ENCODE measurements at places on chromosomes 12 and 14.

GRCh38 chr12:101968770-101969169, 91.4 kb downstream of the DRAM1 start:
- DNase-seq, result no peak

GRCh38 chr14:69693145-69693544, 73.8 kb upstream of the SRSF5 start:
- peak; percentile 64 for DNase-seq

DNA sequence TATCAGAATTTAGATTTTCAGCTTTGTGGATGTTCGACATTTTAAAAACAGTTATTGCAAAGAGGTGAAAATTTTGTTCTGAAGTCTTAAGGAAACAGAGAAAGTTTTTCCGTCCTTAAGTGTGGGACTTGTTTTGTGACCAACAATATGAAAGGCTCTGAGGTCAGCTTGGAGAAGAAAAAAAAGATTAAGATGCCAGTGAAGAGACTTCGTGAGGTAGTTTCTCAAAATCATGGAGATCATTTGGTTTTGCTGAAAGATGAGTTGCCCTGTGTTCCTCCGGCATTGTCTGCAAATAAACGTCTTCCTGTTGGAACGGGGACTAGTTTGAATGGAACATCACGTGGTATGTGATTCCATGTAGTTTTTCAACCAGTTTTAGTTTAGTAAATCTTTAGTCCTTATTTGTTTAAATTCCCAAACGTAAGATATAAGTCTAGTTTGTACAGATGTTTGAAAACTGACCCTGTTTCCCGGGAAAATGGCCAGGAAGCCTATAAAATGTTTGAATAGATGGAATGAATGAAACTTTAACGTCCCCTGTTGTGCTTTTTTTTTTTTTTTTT, 682 bp downstream of the KIAA0586 start:
- DNase-seq, result peak; percentile 83

DNA sequence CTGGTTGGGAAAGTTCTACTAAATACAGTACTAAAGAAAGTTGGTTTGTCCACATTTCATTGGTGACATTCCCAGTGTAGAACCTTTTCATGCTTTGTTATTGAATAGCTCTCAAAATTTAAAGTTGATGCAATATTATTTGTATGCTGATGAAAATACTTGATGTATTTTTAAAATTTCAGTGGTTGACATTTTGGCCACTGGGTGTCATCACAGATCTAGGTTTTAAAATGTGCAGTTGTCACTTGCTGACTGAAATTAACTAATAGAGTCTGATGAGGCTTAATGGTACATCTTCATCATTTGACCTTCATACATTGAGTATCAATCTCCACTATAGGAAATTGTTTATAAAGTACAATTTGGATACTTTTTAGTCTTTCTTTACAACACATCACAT, 37.1 kb downstream of the CMAS start:
- peak; percentile 74 for DNase-seq

GRCh38 chr12:116620492-116621191, 61.5 kb downstream of the MAP1LC3B2 start:
- no peak for DNase-seq

DNA sequence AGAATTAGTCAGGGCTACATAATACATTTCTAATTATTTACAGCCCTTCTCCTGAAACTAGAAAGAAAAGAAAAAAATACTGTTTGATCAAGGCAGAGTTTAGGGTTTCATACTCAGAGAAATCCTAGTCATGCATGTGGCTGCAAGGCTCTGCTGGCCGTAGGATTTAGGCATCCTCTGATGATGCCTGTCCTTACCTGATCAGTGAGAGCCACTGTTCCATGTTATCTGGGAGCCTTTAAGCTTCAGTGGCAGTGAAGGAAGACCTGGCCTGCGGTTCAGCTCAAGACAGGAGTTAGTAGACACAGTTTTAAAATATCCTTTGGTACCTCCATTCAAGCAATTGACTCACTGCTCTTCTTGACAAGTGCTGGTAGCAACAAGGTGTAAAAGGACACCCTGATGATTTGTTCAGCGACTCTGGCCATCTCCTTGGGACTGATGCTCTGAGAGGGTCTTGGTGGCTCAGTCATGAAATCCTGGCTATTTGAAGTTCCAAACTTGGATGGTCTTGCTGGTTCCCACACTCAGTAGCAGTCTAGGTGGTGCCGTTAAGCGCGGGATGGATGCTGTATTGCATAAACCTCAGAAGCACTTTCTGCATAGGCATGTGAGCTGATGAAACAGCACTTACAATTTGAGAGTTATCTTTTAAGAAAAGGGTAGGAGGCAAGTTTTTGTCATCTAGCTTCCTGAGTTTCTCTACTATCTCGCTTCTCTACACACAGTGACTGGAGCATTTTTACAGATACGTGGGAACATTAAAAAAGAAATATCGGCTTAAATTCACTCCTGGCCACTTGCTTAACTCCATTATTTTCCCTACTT, 162.0 kb downstream of the SAMD4A start:
- DNase-seq, result no peak

DNA sequence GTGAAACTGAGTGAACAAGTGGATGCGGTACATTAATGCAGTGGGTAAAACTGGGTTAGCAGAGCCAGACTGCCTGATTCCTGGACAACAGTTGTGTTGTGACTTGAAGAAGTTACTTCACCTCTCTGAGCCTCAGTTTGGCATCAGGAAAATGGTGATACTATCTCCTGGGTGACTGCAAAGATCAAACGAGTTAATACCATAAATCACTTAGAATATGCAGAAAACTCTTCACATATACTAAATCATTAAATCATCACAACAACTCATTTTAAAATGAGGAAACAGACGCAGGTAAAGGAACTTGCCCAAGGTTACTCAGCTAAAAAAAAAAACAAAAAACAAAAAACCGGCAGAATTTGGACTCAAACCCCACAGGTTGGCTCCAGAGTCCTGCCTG, 811 bp downstream of the MTERF2 start:
- no peak for DNase-seq

DNA sequence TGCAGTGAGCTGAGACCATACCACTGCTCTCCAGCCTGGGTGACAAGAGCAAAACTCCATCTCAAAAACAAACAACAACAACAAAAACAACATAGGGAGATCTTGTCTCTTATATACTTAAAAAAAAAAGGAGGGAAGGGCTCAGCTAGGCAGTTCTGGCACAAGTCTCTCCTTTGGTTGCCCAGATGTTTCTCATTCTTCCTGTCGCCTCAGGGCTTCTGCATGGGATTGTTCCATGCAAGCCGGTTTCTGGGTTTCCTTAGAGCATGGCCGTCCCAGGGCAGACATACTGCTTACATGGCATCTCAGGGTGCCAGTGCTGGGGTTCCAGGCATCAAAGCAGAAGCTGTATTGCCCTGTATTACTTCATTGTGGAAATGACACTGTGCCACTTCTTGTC, 5.2 kb upstream of the SLC8B1 start:
- no peak for DNase-seq

GRCh38 chr12:66048835-66049537, 81.6 kb downstream of the LLPH start:
- DNase-seq, result no peak

DNA sequence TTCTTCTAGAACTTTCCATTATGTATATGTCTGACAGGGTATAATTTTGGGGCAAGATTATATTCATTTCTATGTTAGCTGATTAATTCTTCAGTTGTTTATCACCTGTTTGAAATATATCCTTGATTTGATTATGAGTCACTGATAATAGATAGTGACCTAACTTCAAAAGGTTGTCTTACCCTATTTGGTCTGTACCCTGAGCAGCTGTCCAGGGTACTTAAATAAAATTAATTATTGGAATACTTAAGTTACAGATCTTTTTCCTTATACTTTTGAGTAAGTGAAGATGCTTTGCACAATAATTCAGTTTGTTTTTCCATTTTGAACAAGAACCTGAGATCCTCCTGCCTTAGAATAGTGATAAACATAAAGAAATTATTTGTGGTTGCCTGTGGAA, 13.2 kb upstream of the NPAS3 start:
- no peak for DNase-seq

- DNase-seq, result no peak
Measured at GRCh38 chr12:66596199-66596598, 82.7 kb downstream of the GRIP1 start.

- no peak for DNase-seq
Measured at GRCh38 chr14:62654641-62655040, 390.6 kb downstream of the KCNH5 start.

GRCh38 chr14:105378199-105378598, 20.1 kb upstream of the TEX22 start:
- DNase-seq, result peak; percentile 76

- DNase-seq, result peak; percentile 94
Measured at GRCh38 chr12:8493084-8493483, 20.2 kb upstream of the CLEC4D start.

DNA sequence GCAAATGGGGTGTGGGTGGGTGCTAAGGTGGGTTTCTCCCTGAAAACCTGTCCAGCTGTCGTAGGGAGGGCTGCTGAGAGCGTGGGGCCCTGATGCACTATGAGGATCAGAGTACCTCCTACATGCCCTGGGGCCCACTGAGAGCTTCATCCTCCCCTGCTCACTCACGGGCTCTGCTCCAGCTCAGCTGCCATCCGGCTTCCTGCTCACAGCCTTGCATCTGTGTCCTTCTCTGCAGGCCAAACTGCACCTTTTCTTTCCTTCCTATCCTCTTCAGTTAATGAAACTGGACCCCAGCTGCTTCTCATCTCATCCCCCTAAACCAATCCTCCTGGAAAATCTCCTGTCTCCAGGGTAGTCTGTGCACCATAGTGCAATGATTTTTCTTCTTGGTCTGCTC, 22.2 kb upstream of the GPRC5D start:
- DNase-seq, result no peak

- DNase-seq, result peak; percentile 89
Measured at GRCh38 chr12:92784797-92785562, 82.2 kb downstream of the PLEKHG7 start.

DNA sequence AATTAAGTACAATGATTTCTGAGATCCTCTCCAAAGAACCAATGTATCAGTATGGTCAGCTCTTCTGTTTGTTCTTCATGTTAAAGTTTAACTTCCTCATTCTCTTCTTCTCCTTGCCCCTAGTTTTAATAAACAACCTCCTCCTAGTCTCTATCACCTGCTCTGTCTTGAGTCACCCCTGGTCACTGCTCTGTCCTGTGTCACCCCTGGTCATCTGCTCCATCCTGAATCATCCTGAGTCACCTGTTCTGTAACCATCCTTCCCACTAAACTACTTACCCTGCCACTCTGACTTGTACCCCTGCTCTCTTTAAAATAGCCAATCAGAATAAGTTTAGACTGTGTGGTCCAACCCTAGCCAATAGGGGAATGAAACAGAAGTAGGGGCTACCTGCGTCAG, 100.5 kb downstream of the ALG10B start:
- no peak for DNase-seq

DNA sequence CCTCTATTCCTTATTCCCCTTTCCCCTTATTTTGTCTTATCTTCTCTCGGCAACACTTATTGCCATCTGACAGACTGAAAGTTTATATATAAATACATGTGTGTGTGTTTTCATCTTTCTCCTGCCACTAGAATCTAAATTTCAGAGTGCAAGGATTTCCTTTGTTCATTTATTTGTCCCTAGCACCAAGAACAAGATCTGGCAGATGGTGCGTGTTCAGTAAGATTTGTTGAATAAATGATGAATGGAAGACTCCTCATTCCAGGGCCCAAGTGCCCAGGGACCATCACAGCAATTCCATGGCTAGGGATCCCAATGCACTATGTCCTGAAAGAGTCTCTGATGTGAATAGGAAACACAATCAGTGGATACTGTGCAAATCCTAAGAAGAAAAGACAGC, 97.9 kb upstream of the EEA1 start:
- no peak for DNase-seq

DNA sequence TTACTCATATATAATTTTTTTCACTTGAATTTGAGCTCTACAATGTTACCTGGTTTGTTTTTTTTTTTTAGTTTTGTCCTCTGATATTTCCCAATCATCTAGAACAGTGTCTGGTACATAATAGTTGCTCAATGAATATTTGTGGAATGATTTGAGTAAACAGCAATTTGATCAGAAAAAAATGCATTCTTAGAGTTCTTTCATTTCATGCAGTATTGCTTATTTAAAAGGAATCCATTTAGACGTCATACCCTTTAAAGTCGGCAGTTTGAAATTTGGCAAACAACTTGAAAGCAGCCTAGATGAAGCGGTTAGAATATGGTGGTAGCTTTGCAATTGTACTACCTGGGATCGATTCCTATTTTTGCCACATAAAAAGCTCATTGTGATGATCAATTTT, 140.0 kb downstream of the PDE3A start:
- DNase-seq, result no peak

DNA sequence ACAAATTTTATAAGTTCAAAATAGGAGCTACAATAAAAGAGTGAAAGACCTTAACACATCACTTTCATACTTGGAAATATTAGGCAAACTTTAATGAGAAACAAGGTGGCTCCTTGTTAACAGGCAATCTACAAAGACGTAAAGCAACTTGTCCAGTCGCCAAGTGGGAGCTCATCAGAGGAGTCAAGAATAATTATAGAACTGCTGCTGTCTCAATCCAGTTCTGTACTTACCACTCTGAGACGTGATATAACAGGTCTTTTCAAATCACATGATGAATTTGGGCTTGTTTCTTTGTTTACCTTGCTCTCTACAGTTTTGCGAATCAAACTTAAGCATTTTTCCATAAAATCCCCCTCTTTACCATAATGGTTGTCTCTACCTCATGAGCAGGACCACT, 3.6 kb downstream of the YBX3 start:
- no peak for DNase-seq

- no peak for DNase-seq
Measured at GRCh38 chr14:96089401-96089800, 50.2 kb downstream of the C14orf132 start.

DNA sequence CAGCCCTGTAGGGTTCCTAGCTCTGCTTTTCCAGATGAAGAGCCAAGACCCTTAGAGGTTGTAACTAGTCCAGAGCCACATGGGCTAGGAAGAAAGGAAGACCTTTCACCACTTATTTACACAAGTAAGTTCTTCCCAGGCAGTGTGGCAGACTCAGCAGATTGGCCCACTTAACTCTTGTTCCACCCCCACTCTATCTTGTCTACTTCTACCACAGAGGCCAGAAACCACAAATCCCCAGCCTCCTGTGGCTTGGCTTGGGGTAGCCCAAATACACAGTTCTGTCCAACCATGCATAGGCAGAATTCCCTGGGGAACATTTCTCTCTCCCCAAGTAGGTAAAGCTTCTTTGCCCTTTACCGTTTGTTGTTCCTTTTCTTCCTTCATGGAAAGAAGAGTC, 383.5 kb downstream of the RGS6 start:
- peak; percentile 12 for DNase-seq

DNA sequence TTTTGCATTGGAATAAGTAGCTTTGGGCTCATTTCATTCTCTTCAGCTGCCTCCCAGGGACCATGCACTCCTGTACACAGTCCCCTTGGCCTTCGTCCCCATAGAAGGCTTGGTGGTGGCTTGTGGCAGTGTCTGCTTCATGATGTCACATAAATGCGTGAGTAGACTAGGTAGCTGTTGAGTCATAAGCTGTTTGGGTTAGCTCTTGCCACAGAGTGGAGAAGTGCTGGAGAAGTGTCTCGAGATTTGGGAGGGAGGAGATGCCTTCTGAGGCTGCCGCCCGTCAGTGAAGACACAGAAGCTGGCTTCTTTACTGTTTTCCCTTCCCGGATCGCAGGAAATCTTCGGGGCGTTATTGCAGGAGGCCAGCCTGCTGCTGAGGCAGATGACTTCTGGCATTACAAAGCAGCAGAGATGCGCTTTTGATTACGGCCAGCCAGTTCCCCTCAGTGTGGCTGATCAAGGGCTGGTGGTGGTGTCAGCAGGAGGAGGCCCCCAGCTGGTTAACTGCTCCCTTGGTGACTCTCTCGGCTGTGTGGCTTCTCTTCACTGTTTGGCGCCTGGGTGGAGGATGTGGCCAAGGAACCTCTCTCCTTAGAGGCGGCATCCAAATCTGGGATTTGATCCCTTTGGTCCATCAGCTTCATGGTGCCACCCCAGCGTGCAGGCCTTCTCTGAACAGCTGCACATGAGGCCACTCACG, 67.6 kb downstream of the AACS start:
- peak; percentile 13 for DNase-seq
